ENCODE measurements at places on chromosomes 12 and 14. TPM values are rescaled to one million over a fixed set of nuclear protein-coding genes. Genes with fewer than 3 reads are reported as not detected.

DNA sequence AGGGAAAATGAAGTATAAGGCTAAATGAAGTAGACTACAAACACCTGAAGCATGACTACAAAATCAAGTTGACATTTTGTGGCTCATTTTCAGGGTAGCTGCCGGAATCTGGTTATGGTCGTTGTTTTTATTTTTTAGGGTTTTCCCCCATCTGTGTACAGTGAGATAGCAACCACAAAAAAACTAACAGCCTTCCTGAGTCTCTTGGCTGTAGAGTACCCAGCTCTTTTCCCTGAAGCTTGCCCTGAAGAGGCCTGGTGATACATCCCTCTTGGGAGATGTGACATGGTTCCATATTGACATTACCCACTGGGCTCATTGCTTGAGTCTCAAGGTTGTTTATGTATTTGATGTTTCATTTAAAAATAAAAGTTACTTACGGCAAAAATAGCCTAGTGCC, 424.0 kb downstream of the ZFP36L1 start:
- no peak for DNase-seq

DNA sequence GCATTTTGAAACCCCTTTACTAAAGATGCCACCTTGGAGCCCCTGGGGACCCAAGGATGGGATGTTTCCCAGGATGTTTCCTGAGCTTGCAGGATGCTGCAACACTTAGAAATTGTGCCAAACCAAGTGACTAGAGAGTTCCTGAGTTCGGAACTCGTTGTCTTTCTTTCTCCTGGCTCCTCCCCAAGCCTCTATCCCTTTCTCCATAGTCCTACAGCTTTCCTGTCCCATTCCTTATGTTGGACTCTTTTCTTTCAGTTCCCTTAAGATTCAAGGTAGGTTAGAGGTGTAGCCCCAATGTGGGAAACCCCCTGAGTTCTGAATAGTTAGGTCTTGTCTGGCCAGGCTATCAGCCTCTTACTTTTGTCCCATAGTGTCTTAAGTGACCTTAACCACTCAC, 1.4 kb upstream of the KIF5A start:
- DNase-seq: no peak

GRCh38 chr12:65443038-65443437, 164.6 kb downstream of the MSRB3 start:
- no peak for DNase-seq

Gene BORCS5
- 13.6 TPM for polyA plus RNA-seq

Gene KRT74
- not detected for polyA plus RNA-seq

All from SK-N-SH (cell line).